SHP77 (cell line): ENCODE measurements at places on chromosomes 6 and 20.
A peak's percentile ranks its signal among the peaks of the same experiment; 100 is the strongest.

DNA sequence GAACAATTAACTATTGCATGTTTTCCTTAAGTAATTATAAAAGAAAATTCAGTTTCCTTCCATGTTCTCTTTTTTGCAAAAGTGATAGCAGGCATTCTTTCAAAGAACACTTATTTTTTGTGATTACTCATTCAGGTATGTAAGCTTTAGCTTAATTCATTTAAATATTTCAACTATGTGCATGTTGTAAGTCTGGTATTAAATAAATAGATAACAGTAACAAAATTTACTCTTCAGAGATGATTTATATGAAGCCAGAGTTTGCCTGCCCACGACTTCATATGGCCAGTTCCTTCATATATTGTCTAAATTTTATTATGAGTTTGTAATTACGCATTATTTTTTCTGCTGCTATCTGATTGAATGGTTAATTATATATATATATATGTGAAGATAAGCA is 110.9 kb downstream of the ADGRG6 start:
- no peak for DNase-seq

DNA sequence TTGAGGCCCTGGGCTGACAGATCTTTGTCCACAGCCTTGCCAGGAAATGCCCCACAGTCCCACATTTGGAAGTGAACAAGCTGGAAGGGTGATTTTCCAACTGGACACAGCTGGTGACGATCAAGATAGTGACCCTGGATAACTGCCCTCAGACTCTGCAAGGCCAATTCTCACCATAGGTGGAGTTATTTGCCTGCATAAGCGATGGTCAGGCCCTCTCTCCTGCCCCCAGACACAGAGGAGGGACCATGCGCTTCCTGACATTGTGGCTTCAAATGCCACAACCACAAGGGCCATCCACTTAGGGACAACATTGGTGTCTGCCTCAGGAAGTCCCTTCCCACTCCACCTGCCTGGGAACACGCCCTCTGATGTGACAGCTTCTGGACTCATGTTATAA is 96.0 kb downstream of the JPH2 start:
- no peak for DNase-seq

DNA sequence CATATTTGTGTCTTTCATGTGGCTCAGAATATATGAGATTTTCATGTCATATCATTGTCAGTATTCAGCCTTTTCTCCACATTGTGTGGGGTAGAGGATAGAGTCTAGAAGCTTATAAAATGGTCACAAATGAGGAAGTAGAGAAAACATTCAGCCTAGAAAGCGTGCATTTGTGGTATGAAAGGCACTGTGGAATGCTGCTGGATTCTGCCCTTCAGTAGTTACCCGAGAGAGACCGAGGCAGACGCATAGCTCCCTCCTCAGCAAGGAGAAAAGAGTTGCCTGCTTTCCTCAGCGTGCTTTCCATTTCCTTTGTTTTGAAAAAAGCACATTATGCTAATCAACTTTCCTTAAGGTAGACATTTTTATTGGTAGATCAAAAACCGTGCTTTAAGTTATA is 28.7 kb downstream of the MYB start:
- DNase-seq, result no peak

- no peak for DNase-seq
Observed at GRCh38 chr6:56582236-56582635, 60.5 kb downstream of the DST start.

DNA sequence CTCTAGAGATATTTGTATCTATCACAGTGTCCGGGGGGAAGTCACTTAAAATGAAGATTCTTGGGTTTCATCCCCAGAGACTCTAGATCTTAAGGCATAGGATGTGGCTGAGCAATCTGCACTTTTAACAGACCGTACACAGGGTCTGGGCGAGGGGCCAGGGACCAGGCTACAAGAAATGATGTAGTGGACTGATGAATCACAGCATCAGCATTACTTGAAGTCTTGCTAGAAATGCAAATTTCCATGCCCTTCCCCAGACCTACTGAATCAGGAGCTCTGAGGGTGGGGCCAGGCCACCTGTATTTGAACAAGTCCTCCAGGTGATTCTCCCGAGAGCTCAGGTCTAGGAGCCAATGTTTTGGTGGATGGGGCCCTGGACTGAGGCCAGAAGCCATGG is 168.4 kb downstream of the DOK5 start:
- DNase-seq, result no peak

- peak; percentile 81 for DNase-seq
Observed at GRCh38 chr6:27791182-27791943, 120.8 kb downstream of the OR2B2 start.

DNA sequence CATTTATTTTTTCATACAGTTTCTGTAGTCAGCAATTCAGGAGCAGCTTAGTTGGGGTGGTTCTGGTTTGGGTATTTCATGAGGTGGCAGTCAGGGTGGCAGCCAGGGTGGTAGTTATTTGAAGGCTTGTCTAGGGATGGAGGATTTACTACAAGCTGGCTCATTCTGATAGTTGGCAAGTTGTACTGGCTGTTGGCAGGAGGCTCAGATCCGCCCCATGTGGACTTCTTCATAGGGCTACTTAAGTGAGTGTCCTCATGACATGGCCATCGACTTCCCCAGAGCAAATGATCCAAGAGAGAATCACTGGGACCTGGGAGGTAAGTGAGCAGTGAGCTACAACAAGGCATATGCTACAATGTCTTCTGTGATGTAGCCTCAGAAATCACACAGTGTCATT is 22.4 kb upstream of the CDKAL1 start:
- no peak for DNase-seq

GRCh38 chr20:44805335-44805978 is 4.9 kb downstream of the RIMS4 start:
- DNase-seq, result no peak

DNA sequence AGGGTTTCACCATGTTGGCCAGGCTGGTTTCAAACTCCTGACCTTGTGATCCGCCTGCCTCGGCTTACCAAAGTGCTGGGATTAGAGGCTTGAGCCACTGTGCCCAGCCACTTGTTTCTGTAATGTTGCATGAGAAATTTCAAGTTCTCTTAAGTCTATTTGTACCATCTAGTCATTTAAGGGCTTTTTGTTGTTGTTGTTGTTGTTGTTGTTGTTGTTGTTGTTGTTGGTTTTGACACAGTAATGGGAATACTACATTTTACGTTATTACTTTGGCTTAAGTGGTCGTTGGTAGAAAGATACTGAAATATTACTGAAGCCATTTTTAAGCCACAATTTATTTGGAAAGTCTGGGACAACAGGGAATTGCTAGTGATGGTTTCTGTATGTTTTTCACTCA is 52.0 kb downstream of the CSE1L start:
- no peak for DNase-seq

DNA sequence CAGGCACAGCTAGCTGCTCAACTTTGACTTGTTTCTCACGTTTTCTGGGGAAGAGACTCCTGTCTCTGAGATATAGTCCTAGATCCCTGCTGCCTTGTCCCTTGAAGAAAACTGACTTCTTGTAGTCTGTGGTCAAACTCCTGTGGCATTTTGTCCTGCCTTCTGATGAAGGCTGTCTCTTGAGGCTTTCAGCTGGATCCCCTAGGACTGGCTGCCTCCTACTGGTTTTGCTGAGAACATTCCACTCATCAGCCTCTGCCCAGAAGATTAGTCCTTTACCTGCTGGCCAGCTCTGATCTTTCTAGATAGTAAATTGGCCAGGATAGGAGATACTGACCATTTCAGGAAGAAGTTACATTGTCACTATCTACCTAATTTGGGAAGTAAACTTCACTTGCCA is 71.9 kb upstream of the CNR1 start:
- DNase-seq, result no peak

DNA sequence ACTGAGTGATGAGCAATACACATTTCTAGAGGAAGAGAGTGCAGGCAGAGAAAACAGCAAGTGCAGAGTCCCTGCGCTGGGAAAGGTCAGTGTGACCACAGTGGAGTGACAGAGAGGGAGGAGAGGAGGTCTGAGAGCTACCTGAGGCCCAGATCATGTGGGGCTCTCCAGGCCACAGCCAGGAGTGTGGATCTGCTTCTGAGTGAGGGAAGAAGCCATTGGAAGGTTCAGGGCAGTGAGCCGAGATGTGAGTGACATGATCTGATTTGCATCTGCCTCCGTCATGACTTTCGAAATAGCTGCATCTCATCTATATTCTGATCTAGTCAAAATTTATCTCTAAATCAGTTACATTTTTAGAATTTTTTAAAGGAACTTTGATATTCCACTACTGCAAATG is 367.1 kb downstream of the PREX1 start:
- DNase-seq, result no peak

DNA sequence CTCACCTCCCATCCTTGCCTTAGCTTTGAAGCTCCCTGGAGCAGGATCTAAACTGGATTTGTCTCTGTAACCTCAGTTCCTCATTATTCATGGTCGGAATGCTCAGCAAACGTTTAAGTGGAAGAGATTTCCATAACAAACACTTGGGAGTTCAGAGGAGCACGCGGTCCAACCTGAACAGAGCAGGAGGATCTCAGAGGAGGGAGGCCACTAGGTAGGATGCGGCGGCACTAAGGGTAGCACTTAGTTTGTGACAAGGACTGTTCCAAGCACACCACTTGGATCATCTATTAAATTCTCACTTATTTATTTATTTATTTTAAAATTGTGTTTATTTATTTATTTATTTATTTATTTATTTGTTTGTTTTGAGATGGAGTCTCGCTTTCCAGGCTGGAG is 13.3 kb upstream of the CCN5 start:
- DNase-seq, result no peak

DNA sequence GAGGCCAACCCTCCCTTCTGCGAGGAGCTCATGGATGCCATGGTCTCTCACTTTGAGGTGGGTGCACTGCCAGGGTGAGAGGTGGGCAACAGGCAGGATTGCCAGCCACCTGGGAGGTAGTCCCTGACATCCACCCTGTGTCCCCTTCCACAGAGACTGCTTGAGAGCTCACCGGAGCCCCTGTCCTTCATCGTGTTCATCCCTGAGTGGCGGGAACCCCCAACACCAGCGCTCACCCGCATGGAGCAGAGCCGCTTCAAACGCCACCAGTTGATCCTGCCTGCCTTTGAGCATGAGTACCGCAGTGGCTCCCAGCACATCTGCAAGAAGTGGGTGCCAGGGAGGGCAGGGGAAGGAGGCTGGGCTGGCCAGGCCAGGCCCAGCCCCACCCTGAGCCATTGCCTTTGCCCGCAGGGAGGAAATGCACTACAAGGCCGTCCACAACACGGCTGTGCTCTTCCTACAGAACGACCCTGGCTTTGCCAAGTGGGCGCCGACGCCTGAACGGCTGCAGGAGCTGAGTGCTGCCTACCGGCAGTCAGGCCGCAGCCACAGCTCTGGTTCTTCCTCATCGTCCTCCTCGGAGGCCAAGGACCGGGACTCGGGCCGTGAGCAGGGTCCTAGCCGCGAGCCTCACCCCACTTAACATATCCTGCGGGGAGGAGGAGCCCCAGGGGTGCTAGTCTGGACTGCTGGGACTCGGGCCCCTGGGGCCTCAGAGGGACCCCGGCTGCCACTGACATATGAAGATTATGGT is 12.8 kb downstream of the PCIF1 start:
- no peak for DNase-seq

DNA sequence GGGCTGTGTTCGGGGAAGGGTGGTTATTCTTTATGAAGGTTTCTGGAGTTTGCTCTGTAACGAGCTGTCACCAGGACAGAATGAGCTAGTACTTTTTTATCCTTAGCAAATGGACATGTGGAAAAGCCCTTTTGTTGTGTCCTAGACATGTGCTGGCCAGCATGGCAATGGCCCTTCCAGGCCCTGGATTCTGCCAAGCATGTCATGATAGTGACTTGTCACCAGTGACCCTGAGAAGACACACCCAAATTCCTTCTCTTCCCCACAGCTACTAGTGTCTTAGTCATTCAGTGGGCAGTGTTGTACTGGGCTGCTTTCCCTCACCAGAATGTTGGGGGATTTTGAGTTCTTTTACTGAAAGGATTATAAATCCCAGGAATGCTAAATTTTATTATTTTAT is 74.0 kb upstream of the XRN2 start:
- DNase-seq, result no peak

- no peak for DNase-seq
Observed at GRCh38 chr20:48360342-48360975, 467.3 kb downstream of the PREX1 start.

- DNase-seq, result no peak
Observed at GRCh38 chr6:109393157-109393885, 11.1 kb upstream of the CD164 start.

GRCh38 chr6:7763881-7764280 is 38.0 kb downstream of the BMP6 start:
- peak; percentile 57 for DNase-seq

GRCh38 chr6:42038811-42039408 is 11.4 kb upstream of the TAF8 start:
- no peak for DNase-seq

DNA sequence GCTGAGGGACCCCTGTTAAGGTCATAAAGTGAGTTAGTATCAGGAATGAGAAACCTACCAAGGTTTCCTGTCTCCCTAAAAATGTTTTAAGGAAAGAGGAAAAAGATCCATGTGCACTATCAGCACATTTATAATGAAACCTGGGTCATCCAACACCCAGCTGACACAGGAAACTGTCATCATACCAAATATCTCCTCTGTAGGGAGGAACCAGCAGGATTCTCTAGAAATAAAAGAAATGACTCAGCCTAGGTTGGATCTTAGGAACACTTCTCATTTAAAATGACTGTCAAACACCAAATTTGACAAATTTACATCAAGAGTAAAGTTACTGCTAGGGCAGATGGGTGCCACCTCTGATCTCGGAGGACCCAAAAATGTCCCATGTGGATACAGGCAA is 21.7 kb downstream of the GFOD1 start:
- DNase-seq, result no peak

DNA sequence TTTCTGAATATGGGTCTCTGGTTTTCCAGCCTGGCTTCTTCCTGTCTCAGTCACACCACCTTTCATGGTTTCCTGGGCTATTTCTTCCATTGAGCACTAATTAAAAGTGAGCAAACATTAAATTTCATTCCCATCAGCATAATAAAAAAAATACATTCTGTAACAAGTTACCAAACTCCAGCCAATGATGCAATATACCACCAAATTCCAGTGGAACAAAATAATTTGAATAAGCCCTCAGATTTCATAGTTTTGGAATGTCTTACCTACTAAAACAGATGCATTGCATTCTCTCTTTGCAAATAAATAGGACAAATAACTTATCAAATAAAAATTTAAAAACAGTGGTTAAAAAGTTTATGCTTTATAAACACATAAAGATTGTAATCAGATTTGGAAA is 97.8 kb upstream of the PRDM1 start:
- DNase-seq, result no peak

DNA sequence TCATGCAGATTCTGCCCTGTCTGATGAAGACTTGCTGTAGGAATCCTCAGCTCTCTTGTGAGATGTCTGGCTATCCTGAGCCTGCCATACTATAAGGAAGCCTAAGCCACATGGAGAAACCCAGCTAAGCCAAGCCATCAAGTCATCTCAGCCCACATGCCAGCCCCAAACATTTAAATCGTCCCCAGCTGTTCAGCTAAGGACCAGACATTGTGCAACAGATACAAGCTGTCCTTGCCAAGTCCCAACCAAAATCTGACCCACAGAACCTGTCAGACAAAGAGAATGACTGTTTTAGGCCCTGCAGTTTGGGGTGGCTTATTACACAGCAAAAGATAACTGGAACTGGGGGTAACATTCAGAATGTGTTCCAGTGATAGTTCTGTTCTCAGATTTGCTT is 36.8 kb upstream of the FOXC1 start:
- no peak for DNase-seq

GRCh38 chr6:24249926-24250325 is 107.9 kb downstream of the DCDC2 start:
- no peak for DNase-seq

- DNase-seq, result no peak
Observed at GRCh38 chr6:149211046-149211571, 106.4 kb upstream of the TAB2 start.

- peak; percentile 47 for DNase-seq
Observed at GRCh38 chr6:148179786-148180185, 162.9 kb upstream of the SASH1 start.
